ENCODE measurements at places on chromosomes 12 and 14. TPM values are rescaled to one million over a fixed set of nuclear protein-coding genes. Genes with fewer than 3 reads are reported as not detected.

- no peak for DNase-seq
These were observed 170.6 kb downstream of the SLC2A13 start for GRCh38 chr12:39935275-39935674.

DNA sequence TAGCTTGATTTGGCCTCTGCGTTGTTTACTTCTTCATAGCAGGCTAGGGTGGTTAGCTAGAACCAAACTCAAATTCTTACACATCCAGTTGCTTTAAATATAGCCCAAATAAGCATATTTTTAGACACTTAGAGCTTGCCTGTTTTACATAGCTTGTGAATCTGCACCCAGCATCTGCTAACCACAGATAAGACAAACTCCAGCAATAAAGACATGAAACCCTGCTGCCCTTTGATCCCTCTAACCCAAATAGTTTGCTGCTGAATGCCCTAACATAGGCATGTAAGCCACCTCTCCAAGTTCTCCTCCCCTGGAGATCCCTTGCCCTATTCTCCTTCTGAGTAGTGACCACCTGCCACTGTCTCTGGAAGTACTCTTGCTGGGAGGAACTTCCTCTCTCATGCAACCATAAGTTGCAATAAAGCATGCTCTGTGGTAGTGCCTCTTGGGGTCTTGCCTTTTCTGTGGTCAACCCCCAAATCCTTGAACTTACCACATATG, 185.6 kb downstream of the TMEM117 start:
- no peak for DNase-seq

GRCh38 chr12:32868885-32869284, 27.7 kb downstream of the PKP2 start:
- no peak for DNase-seq

DNA sequence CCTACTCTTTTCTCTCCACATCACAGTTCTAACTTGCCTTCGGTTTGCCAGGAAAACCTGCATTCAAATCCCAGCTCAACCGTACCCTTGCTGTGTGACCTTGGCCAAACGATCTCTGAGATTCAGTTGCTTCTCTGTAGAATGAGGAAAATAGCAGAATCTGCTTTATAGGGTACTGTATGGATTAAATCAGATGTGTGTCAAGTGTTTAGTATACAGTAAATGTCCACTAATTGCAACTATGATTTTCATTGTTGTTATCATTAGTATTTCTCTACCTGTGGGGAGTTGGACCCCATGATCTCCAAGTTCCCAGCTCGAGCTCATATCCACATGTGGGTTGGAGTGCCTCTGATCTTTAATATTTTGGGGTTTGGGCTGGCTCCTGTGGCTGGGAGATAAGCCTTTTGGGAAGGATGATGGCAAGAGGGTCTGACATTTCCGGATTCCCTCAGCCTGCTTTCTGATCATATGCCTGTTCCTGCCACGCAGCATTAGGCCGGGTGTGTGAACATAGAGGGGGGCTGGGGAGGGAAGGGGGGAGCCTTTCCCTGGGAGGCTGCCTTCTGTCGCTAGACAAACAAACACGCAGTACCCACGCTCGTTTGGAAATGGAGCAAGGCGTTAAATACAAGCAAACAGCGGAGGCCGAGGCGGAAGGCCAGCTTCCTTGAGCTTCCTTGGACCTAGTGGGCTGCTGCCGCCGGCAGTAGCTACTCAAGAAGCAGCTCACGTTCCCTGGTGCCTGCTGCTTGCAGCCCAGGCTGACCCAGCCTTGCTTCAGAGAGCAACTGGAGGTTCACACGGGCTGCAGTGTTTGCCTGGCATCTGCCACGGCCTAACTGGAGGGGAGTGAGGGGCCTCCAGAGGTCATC, 213.5 kb upstream of the LHX5 start:
- DNase-seq = no peak

The LRCOL1 gene
- total RNA-seq = 1.6 TPM

The CLEC6A gene
- 0.32 TPM for total RNA-seq

- DNase-seq = no peak
These were observed 126.7 kb upstream of the HIF1A start for GRCh38 chr14:61568572-61569011.

DNA sequence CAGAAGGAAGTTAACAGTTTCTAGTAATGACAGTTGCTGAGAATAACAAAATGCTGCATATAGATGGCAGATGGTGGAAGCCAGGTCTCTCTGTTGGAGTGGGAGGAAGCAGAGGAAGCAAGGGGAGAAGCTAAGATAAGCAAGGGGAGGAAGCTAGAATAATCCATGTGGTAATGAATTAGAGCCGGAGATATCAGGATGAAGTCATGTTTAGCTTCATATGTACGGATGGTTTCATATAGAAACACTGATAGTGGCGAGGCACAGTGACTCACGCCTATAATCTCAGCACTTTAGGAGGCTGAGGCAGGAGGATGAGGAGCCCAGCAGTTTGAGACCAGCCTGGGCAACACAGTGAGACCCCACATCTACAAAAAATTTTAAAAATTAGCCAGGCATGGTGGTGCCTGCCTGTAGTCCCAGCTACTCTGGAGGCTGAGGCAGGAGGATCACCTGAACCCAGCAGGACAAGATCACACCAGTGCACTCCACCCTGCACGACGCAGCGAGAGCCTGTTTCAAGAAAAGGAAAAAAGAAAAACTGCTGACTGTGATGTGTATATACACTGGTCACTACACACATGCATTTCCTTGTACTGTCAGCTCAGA, 49.2 kb downstream of the ANAPC7 start:
- no peak for DNase-seq

DNA sequence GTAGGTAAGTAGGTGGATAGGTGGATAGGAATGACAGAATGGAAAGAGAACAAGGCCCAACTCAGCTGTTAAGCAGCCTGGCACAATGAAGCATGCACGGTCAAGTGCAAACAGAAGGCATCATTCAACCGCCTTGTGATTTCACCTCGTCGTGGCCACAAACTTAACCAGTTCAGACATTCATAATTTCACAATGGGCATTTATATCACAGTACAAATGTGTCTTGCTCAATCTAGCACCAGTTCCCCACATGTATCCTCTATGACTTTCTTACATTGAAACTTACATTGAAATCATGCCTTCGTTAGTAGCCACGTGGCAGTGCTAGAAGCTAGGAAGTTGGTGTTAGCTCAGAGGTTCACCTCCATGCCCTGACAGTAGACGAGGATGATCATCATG, 207.5 kb downstream of the ETV6 start:
- DNase-seq = no peak

GRCh38 chr14:89269404-89269803, 147.6 kb downstream of the FOXN3 start:
- DNase-seq = no peak
